ENCODE measurements at places on chromosomes 5 and 9.

DNA sequence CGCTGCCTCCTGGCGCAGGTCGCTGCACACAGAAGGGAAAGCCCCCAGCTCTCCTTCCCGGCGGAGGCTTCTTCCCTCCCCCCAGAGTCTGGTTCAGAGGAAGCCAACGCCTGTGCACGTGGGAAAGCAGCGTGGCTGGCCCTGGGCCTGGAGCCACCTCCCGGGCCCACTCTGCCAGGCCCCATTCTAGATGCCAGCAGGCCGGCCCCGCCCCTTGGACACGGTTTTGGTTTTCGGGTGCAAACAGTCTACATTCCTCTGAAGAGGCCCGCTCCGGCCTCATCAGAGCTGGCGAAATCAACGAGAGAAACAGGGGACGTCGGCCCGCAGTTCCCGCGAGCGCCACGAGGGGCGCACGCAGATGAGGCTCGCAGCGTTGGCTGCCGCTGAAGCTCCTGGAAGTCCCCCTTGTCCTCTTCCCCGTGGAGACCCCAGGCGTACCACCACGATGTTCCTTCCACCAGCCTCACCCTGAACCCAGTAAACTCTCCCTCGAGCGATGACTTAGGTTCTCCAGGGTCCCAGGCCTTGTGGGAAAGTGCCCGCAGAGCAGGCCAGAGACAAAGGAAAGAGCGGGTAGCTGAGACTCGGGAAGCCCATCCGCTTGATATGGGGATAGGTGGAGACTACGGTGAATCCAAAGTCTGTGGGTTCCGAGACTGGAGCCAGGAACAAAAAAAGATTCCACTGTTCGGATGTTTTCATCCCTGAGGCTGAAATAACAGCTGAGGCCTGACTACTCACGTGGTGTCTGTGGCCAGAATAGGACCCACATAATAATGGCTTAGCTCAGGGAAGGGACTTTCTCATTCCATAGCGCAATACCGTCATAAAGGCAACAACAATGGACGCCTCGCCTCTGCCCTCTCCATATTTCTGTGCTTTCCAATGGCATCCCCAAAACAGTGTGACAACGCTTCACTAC is 64.2 kb downstream of the KLF4 start:
- DNase-seq = peak; percentile 67

- no peak for DNase-seq
Measured at GRCh38 chr9:89006267-89006666, 15.0 kb downstream of the S1PR3 start.

GRCh38 chr9:2838371-2839000 is 5.4 kb downstream of the PUM3 start:
- DNase-seq = no peak

GRCh38 chr5:14452685-14453454 is 128.7 kb upstream of the OTULINL start:
- no peak for DNase-seq

- peak; percentile 35 for DNase-seq
Measured at GRCh38 chr5:147558826-147559225, 49.0 kb upstream of the DPYSL3 start.

GRCh38 chr9:117926031-117926658 is 221.9 kb downstream of the TLR4 start:
- no peak for DNase-seq

DNA sequence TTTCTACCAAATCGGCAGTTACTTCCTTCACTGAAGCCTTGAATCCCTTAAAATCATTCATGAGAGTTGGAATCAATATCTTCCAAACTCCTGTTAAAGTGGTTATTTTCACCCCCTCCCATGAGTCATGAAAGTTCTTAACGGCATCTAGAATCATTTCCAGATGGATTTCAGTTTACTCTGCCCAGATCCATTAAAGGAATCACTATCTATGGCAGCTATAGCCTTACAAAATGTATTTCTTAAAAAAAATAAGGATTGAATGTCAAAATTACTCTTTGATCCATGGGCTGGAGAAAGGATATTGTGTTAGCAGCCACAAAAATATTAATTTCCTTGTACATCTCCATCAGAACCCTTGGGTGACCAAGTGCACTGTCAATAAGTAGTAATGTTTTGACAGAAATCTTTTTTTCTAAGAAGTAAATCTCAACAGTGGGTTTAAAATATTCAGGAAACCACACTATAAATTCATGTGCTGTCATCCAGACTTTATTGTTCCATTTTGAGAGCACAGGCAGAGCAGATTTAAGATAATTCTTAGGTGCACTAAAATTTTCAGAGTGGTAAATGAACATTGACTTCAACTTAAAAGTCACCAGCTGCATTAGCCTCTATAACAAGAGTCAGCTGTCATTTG is 767.7 kb downstream of the DTWD2 start:
- DNase-seq = no peak

DNA sequence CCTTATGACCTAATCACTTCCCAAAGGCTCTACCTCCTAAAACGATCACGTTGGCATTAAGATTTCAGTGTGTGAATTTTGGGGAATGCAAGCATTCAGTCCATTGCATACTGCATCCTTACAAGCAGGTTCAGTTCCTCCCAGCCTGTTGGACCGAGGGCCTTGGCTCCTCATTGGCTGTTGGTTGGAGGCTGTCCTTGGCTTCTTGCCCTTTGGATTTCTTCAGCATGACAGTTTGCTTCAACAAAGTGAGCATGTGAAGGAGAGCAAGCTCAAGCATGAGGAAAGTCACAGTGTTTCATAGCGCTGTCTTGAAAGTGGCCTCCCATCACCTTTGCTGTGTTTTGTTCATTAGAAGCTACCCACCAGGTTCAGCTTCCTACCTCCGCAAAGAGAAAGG is 109.5 kb downstream of the GADD45G start:
- no peak for DNase-seq

GRCh38 chr9:87405677-87406542 is 91.8 kb upstream of the DAPK1 start:
- no peak for DNase-seq

Measured in MM.1S (cell line).